Activated gamma-delta T cell (primary cell): ENCODE measurements at places on chromosomes 4 and X.

- DNase-seq: no peak
Observed at GRCh38 chr4:61201561-61201960, 1.4 kb downstream of the ADGRL3 start.

DNA sequence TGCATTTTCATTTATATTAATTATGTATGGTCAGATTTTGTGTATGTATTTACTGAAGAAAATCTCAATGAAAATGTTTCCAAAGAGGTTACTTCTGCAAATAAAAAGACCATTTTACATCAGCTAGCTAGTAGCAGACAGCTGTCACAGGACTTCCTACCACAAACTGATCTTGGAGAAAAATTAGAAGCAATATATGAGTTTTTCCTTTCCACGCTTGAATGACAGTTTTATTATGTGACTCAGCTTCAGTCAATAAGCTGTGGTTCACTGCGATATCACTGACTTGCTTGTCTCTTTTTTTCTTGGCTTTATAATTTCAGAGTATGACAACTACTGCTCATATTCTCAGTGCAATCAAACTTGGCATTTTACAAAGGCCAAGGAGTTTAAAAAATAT, 787.4 kb upstream of the GALNTL6 start:
- DNase-seq: no peak

DNA sequence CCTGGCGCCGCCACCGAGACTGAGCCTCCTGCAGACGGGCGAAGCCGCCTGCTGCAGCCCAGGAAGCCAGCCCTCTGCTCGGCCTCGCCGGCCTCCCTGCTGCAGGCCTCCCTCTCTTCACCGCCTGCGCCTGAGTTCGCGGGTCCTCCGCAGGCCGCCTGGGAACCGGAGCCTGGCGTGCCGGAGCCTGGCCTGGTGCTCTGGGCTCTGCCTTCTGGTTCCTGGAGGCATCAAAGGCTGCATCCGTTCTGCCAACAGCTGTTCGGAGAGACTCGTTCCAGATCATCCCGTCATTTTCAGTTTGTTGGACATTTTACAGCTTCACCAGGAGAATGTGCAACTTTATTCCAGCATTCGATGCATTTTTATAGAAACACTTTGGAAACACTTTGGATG, 178.0 kb downstream of the DCLK2 start:
- DNase-seq: no peak

DNA sequence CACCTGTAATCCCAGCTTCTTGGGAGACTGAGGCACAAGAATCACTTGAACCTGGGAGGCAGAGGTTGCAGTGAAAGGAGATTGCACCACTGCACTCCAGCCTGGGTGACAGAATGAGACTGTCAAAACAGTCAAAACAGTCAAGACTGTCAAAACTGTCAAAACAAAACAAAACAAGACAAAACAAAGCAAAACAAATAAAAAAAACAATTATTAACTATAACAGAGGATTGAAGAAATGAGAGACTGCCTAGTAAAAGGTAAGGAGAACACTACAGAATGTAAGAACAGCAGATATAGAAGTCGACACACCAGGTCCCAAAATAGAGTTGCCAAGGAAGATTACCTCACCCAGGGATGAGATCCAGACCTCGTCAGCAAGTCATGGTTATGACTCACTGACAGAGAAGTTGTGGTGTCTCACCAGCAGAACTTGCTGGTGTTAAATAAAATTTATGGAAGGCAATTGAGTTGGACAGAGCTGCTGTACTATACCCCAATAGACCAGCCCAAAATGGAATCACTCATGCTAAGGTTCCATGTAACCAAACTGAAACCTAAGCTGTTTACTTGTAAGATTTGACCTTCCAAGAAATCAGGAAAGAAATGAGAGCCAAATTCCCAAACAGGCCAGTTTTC, 32.1 kb upstream of the GK start:
- no peak for DNase-seq

DNA sequence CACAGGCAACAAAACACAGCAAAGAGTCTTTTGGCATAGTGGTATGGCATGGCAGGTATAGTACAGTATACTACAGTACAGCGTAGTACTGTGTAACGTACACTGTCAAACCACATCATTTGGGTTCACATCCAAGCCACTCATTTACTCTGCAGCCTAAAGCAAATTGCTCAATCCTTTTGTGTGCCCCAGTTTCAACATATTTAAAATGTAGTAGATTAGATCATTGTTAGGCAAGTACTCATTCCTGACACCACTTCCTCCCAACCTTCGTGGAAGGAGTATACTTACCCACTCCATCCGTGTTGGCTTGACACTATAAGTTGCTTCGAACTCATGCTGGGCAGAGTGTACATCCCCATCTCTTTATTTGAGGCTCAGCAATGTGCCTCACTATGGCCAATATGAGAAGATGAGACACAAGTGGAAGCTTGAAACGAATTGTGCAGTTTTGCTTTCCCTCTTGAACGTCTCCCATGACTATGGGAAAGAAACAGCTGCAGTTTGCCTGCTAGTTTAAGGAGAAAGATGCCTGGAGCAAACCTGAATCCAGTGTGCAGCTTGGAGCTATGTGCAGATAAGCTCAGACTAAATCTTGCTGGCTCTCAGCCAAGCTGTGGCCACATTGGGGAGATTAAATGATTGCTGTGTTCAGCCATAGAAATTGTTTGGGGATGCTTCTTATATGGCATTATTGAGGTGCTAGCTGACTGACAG, 85.7 kb upstream of the TBL1X start:
- DNase-seq: no peak
